HCT116 (cell line): ENCODE measurements at places on chromosomes 1 and 21. TPM values are rescaled to one million over a fixed set of nuclear protein-coding genes. Genes with fewer than 3 reads are reported as not detected.

The NBPF4 gene
- total RNA-seq: not detected

The FCRL6 gene
- not detected for total RNA-seq

DNA sequence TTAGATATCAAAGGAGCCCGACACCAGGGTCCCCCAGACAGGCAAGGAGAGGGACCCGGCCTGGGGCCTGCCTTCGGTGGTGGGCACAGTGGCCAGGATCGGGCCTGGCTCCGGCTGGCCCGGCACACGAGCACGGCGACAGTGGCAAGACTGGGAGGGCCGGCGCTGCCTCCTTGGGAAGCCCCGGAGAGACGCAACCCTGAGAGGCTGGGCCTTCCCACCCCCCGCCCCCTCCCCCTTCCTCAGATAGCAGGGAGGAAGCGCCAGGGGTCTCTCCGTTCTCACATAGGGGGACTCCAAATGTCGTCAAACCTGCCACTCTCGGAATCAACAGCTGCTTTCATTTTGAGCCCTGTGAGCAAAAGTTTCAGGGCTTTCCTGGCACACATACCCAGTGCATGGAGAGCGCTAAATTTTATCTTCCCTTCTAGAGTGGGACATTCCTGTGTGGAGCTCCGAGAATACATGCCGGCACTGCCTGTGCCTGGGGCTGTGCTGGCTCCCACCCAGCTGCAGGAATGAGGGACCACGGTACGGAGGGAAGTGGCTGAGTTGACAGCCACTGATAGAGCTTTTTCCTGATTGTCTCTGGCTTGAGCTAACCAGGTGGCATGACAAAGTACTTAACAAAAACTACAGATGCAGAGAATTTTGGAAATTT, 62.4 kb downstream of the CD247 start:
- no peak for DNase-seq

- DNase-seq: no peak
Measured at GRCh38 chr21:42691901-42692559, 38.6 kb downstream of the PDE9A start.
